ENCODE measurements at places on chromosomes 5 and 9.

- DNase-seq: no peak
Observed at GRCh38 chr9:89807101-89807395, 202.2 kb downstream of the GADD45G start.

GRCh38 chr5:106408141-106408540 lies 1262.6 kb downstream of the EFNA5 start:
- DNase-seq: no peak

DNA sequence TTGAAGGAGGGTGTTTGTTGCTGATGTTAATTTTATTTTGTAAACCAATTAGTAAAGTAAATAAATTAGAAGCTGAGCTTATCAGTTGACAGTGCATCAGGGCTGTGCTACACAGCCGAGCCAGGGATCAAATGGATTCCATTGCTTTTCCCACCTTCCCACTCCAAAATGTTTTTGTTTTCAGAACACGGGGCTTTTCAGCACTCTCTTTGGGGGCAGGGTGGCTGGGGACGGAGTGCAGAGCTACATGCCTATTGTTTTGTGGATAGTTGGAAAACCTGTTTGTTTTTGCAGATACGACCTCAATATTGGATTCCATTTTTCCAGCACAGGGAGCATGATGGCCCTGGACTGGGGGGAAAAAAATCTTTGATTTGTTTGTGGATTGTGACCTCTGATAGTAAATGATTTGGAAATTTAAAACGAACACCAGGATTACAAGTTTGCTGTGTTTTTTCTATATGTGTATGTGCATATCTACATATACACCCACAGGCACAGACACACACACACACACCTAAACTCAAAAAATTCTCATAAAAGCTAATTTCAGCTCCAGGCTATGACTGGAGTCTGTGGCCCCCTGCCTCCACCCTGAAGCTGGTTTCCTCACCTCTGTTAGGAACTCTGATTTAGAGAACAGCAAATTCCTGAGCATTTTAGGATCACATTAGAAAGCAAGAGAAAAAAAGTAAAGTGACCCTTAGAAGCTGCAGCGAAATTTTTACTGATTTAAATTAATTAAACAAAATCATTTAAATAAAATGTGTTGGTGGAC lies 371.7 kb upstream of the IRX2 start:
- DNase-seq: no peak

- DNase-seq: no peak
Observed at GRCh38 chr9:72542917-72543316, 21.5 kb downstream of the TMC1 start.

- DNase-seq: no peak
Observed at GRCh38 chr9:116494815-116495634, 192.1 kb upstream of the TRIM32 start.

GRCh38 chr5:153974131-153974812 lies 64.4 kb downstream of the FAM114A2 start:
- no peak for DNase-seq

- no peak for DNase-seq
Observed at GRCh38 chr9:87698069-87698809, 27.7 kb upstream of the CTSL start.

GRCh38 chr5:3230254-3230653 lies 365.4 kb upstream of the IRX1 start:
- no peak for DNase-seq

GRCh38 chr5:133974142-133974541 lies 5.7 kb upstream of the C5orf15 start:
- DNase-seq: no peak

GRCh38 chr9:86347991-86348390 lies 6.2 kb downstream of the TUT7 start:
- no peak for DNase-seq

- DNase-seq: peak; percentile 33
Observed at GRCh38 chr9:86667307-86667706, 280.0 kb downstream of the GAS1 start.

DNA sequence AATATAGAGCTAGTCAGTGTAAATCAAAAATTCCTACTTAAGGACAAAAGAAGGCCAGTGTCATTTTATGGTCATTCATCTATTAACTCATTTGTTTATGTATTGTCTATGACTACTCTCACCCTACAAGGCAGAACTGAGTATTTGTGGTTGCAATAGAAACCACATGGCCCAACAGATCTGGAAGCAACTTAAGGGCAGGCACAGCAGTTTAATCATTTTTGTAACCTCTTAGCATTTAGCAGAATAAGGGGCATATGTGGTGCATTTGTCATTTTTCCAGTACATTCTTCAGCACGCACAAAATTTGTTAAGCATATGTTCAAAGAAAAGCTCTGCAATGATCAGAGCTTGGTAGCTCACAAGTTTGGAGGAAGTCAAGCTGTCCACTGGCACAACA lies 1.1 kb downstream of the FKBP15 start:
- no peak for DNase-seq

DNA sequence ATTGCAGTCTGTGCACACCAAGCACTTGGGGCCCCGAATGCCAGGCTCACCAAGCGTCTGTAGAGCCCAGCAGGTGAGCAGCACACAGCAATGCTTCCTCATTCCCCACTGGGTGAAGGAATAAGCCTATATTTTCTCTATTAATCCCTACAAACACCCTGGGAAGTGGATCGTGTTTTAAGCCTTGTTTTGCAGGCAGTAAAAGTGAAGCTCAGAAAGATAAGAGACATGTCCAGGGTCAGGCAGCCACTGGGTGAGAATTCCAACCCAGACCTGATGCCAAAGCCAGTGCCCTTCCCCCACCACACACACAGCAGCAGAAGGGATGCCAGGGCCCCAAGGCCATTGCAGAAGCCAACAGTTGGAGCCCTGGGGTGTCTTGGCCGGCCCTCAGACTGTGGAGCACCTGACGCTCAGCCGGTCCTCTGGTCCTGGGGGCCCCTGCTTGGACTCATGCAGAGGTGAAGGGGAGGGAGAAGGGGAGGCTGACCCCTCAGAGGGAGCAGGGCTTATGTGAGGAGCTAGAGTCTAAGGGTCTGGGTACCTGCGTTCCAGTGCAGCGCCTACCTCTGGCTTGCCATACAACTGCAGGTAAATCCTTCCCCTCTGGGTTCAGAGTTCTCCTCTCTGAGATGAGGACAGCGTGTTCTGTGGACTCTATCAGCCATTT lies 26.3 kb upstream of the SYNPO start:
- DNase-seq: no peak

DNA sequence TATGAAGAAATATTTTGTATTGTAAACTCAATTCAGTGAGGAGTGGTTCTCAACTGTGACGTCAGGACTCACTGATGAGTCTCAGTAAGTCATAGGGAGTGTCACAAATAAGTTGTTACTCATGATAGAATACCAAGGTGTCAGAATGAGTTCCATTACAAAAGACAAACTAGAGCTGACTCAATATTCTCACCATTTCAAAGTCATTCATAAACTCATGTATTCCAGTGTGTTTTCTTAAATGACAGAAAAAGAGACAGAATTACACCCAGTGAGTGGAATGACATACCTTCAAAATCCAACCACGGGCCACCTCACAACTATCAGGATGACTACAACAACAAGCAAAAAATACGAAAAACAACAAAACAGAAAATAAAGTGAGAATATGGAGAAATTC lies 321.5 kb downstream of the ENC1 start:
- DNase-seq: no peak

DNA sequence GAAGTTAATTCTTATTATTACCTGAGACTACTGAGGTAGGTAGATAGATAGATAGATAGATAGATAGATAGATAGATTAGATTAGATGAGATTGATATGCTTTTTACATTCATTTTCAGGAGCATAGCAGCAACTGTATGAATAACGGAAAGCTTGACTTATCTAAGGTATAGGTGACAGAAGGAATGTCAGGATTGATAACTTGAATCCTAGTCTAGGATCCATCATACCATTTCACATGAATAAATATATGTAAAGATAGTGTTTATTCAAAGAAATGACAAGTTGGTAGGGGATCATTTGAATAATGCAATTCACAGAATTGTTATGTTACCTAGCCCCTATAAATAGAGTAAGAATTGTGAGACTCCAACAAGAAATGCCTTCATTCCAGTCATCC lies 1008.2 kb downstream of the CDH12 start:
- DNase-seq: no peak

- no peak for DNase-seq
Observed at GRCh38 chr5:157252711-157253465, 13.0 kb upstream of the CYFIP2 start.

DNA sequence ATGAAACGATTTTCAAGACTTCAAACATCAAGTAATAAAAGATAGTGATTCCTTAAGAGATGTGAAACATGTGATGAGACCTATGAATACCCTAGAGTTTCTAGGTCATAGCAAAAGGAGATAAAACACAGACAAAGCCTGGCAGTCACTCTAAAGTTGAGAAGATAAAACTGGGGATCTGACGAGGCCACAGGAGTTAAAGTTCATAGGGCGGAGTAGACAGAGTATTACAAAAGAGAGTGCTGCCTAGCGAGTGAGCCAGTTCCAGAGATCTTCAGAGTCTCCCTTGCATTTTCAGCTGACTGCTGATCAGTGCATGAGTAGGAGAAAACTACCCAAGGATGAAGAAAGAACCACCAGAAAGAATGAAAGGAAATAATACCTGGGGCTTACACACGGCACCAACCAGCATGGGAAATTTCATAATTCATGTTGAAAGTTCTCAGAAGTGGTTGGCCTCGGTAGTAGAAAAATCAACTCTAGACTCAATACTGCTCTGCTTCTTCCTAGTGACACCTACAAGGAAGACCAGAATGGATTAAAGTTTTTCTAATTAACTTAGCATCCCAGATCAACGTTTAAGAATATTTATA lies 30.4 kb downstream of the FBXO4 start:
- no peak for DNase-seq

DNA sequence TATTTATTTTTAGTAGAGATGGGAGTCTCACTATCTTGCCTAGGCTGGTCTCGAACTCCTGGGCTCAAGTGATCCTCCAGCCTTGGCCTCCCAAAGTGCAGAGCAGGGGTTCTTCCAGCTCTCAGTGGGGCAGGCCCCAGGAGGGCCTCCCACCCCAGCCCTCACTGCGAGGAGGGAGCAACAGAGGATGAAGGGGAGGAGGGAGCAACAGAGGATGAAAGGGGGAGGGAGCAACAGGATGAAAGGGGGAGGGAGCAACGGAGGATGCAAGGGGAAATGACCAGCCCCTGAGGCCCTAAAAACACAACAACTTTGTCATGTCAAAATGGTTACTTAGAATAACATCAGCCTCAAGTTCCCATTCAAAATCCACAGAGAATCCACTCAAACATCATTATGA lies 10.0 kb downstream of the TRIM14 start:
- no peak for DNase-seq

DNA sequence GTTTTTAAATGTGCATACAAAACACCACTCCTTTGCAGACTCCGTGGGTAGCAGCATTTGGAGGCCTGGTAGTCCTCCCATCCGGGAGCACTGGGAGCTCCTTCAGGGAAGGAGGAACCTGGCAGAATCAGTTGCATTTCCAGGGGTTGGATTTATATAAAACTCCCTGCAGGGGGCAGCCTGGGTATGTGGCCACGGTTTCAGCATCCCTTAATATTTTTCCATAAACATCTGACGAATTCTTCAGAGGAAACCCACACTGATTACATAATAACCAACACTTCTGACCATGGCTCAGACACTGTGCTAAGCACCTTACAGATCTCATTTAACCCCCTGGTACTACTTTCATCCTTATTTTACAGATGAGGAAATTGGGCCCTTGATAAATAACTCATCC lies 6.1 kb upstream of the AFAP1L1 start:
- peak; percentile 45 for DNase-seq

Data from fibroblast of the conjunctiva (primary cell).